Osteoblast (primary cell): ENCODE measurements at places on chromosomes 5 and 9. TPM values are rescaled to one million over a fixed set of nuclear protein-coding genes. Genes with fewer than 3 reads are reported as not detected.

CTXN3 gene
- total RNA-seq: not detected in 2 replicates

CAMK4 gene
- 0.29 and 0.72 TPM in 2 replicates for total RNA-seq

TTC23L gene
- 0.29 TPM in 1 of 2 replicates, not detected in the other for total RNA-seq

GRCh38 chr9:92558612-92559374 lies 23.0 kb upstream of the ECM2 start:
- no peaks in the 10 kb centered on the region for H3K36me3 ChIP-seq
- H3K27me3 ChIP-seq: no peaks in the 10 kb centered on the region
- H3K4me1 ChIP-seq: peaks cover 18% of the 10 kb centered on the region
- DNase-seq: no peak

GRCh38 chr9:127980060-127980705 lies 606 bp downstream of the EEIG1 start:
- H3K36me3 ChIP-seq: no peaks in the 10 kb centered on the region
- H3K27ac ChIP-seq: peak overlapping the region; percentile 58
- H3K4me3 ChIP-seq: peak overlapping the region; percentile 89
- DNase-seq: peak; percentile 87
- no peaks in the 10 kb centered on the region for H3K27me3 ChIP-seq

DNA sequence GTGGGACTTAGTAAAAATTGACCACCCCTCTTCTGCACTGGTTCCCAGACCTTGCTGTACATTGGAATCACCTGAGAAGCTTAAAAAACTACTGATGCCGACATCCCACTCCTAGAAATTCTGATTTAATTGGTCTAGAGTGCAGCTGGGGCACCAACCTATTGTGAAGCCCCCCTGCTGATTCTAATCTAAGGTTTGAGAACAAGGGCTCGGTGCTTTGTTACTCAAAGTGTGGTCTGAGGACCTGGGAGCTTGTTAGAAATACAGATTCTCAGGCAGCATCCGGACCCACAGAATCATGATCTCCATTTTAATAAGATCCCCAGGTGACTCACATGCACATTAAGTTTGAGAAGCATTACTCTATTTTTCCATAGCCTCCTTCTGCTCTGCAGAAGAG lies 57.8 kb upstream of the LPAR1 start:
- no peak overlapping the region for H3K4me3 ChIP-seq
- no peaks in the 10 kb centered on the region for H3K36me3 ChIP-seq
- no peak for DNase-seq

GRCh38 chr9:69385581-69386033 lies 60.6 kb downstream of the ENTREP1 start:
- H3K36me3 ChIP-seq: no peaks in the 10 kb centered on the region
- H3K27ac ChIP-seq: no peak overlapping the region
- DNase-seq: no peak
- no peak overlapping the region for H3K4me3 ChIP-seq
- peaks cover 5% of the 10 kb centered on the region for H3K4me1 ChIP-seq
- H3K27me3 ChIP-seq: peaks cover 21% of the 10 kb centered on the region
